ENCODE measurements at places on chromosomes 16 and 17.

GRCh38 chr16:63005356-63005755 lies 969.1 kb upstream of the CDH8 start:
- DNase-seq, result no peak

GRCh38 chr17:7971651-7972050 lies 30.8 kb upstream of the GUCY2D start:
- DNase-seq, result no peak

DNA sequence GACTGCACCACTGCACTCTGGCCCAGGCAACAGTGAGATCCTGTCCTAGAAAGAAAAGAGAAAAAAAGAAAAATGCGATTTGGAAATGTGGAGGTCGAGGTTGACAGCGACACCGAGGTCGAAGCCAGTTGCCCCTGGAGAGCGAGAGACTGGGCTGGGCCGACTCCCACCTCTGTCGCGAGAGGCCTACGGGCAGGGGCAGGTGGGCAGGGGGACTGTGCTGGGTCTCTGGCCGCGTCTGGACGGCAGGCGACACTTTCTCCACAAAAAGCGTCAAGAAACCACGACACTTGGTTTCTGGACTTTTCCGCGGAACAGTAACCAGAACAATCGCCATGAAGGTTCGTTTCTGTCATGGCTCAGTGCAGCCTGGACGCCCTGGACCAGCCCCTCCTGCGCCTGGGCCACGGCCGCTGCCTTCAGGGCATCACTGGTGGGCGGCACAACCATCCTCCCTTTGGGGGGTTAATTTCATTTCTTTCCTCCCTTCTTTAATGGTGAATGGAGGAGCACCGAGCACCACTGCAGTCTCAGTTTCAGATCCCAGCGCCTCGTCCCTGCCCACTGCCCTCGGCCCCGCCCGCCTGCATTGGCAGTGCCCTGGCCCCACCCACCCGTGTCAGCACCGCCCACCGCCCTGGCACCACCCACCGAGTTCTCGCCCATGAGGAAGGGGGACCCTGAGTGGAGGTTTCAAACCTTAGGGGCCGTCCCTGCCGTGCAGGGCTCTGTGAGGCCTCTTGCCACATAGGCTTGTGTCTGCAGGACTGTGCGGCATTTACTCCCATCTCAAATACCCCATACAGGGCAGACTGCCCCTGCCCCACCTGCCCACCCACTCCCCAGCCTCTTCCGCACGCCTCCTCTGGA lies 18.5 kb upstream of the CDH15 start:
- DNase-seq, result no peak

- DNase-seq, result no peak
These were observed 81.6 kb upstream of the ZNF750 start for GRCh38 chr17:82921426-82921825.

- DNase-seq, result peak; percentile 65
These were observed 10.6 kb upstream of the AURKB start for GRCh38 chr17:8220783-8221662.

DNA sequence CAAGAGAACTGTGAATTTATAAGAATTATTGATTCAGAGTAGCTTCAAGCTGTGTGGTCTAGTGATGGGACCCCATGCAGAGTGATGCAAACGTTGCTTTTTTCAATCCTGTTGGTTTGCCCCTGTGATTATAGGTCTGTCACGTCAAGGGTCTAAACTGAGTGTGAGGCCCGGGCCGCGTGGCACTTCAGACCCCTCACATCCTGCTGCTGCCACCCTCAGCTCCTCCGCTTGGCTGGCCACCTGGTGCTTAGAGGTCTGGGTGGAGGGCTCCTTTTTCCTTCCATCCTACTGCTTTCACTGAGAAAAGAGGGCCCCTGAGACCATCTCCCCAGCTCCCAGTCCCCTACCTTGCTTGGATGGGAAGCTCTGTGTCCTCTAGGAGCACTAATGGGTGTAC lies 12.0 kb downstream of the MYL4 start:
- DNase-seq, result no peak

- no peak for DNase-seq
These were observed 410.6 kb downstream of the ZFHX3 start for GRCh38 chr16:72637306-72637705.

DNA sequence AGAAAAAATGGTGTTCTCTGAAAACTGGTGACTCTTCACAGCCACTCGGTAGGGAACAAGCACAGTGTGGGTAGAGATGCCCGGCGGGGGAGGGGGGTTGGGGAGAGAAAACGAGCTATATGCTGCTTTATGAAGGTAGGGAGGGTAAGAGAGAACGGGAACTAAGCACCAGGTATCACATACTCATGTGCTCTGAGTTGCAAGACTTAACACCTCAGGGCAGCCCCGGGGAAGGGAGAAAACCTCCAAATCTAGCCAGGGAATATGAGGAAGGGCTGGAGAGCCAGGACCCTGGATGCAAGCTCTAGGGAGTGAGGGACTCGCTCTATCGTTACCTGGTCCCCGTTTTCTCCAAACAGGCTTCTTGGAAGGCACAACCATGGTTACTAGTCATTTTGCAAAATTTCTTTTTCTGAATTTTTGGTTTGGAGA lies 35.3 kb downstream of the HIC1 start:
- no peak for DNase-seq

- DNase-seq, result no peak
These were observed 80.8 kb upstream of the CCL1 start for GRCh38 chr17:34443619-34444469.
